ENCODE measurements at places on chromosomes 2 and 18.

GRCh38 chr2:224359569-224359968 lies 42.3 kb downstream of the FAM124B start:
- DNase-seq, result no peak

DNA sequence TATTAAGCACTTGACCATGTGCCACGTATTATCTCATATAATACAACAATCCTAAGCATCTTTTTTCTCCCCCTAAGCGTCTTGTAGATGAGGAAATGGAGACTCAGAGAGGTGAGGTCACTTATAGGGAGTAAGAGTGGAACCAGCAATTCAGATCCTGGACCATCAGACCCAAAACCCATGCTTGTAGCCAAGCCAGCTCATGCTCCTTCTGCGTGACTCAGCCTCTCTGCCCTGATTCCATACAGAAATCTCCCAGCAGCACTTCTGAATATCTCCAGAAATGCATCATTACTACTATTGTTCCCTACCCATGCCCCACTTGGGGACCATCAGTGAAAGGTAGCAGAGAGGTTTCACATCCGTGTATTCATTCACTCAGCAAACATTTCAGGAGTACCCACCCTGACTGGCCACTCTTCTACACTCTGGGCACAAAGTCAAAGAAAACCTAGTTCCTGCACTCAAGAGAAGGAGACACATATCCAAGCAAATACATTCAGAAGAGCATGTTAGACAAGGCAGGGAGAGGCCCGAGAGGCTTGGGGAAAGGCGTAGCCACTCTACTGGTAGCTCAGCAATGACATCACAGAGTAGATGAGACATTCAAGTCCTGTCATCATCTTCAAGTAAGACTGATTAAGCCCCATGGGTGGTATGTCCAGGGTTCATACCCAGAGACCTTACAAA lies 141.9 kb downstream of the MTCL1 start:
- no peak for DNase-seq

DNA sequence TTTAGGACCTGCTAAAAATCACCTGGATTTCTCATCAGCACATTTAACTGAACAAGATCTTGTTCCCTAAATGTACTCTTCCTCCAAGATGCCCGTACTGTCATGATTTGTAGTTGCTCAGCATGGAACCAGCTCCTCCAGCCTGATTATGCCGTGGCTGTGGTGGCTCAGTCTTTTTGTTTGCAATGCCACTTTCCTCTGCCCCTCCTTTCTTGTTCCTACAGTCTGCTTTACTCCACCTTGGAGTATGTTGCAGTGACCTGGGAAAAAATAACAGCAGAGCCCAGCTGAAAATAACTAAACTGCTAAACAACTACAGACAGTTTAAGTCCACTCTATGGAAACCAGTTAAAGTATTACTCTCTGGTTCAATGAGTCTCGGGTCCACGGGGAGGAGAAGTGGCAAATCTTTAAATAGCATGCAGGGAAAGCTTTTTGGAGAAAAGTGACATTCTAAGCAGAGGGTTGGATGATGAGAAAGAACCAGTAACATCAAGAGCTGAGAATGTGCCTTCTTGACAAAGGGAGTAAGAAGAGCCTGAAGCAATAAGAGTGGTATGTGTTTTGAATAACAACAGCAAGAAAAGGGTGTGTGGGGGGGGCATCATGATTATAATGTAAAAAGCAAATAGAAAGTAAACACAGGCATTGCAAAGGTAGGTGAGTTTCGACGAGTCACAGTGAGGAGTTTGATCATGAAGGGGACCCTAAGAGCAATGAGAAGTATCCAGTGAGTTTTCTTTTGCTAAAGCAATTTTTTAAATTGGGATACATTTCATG lies 225.7 kb downstream of the TMX3 start:
- no peak for DNase-seq

DNA sequence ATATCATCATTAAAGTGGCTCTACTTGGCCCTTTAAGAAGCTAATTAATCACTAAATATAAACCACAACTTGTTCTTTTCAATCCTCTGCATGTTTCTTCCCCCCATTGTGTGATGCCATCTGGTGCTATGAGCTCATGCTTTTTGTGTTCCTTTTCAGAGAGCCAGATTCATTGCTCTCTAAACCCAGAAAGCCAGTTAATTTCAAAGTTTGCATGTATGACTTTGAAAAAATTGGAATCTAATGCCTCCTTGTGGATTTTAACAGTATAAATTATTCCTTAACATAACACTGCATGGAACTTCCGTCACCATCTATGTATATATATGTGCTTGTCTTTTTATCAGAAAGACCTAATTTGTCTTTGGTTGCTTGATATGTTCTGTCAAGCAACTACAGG lies 31.1 kb downstream of the TMEM178A start:
- no peak for DNase-seq
